CD4-positive, alpha-beta T cell treated with Interleukin-2 at 100 ng/mL for 4 hours (primary cell): ENCODE measurements at places on chromosomes 12 and 14.

GRCh38 chr12:65858831-65859230 lies 34.5 kb downstream of the HMGA2 start:
- no peak for DNase-seq

- no peak for DNase-seq
These were observed 324.9 kb downstream of the NAV3 start for GRCh38 chr12:78155546-78155945.

GRCh38 chr12:13602172-13602571 lies 379.2 kb downstream of the GRIN2B start:
- no peak for DNase-seq

- DNase-seq: no peak
These were observed 30.4 kb upstream of the DACT1 start for GRCh38 chr14:58607131-58607951.

DNA sequence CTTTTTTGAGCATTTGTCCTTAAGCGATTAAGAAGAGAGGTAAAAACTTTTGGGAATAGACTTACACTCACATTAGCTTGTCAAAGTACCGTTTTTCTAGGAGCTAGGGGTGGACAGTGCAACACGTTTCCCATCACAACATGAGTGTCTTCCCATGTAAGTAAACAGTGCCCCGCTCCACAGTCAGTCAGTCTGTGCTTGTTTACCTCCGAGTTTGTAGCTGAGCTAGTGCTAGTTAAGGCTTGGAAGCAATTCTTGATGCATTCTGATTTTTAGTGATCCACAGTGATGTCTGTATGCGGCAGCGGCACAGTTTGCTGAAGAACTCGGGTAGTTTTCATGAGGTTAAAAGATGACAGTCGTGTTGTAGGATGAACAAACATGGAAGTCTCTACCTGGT lies 941 bp downstream of the ZDHHC17 start:
- no peak for DNase-seq

DNA sequence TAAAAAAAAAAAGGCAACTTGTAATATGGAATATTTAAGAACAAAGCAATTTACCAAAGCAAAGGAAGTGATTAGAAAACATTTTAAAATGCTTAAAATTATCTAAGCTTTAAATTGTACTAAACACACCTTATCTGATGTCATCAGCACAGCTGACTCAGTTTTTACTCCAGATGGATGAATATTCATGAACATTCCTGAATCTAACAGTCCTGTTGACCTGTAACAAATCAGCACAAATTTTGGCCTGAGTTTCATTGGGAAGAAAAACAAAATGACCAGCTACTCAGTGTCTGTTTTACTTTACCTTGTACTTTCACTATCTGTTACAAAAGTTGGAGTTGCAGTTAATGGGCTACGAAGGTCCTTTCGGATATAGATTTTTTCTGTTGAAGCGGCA lies 16.0 kb downstream of the NR2C1 start:
- DNase-seq: no peak
